Suprapubic skin (tissue), 4 donors: ENCODE measurements at places on chromosomes 5 and 9. TPM values are rescaled to one million over a fixed set of nuclear protein-coding genes. Genes with fewer than 3 reads are reported as not detected.

DNA sequence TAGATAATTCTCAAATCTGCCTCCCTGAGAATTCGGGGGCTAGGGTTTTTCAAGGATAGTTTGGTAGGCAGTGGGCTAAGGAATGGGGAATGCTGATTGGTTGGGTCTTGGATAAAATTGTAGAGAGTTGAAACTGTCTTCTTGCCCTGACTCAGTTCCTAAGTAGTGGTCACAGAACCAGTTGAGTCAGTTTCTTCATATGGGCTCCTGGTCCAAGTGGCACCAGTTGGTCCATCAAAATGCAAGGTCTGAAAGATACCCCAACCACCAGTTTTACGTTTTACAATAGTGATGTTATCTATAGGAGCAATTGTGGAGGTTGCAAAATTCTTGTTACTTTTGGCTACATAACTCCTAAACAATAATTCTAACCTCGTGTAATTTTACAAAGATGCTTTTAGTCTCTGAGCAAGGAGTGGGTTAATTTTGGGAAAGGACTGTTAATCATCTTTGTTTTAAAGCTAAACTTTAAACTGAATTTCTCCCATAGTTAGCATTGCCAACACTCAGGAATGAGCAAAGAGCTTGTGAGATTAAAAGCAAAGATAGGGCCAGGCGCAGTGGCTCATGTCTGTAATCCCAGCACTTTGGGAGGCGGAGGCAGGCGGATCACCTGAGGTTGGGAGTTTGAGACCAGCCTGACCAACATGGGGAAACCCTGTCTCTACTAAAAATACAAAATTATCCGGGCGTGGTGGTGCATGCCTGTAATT is 7.7 kb downstream of the CDK7 start:
- peaks cover 17% of the 10 kb centered on the region for H3K4me1 ChIP-seq
- H3K36me3 ChIP-seq, result peaks cover 9% of the 10 kb centered on the region
- no peak overlapping the region for H3K27ac ChIP-seq
- no peak overlapping the region for H3K4me3 ChIP-seq
- DNase-seq, result no peak
- no peaks in the 10 kb centered on the region for H3K27me3 ChIP-seq

ANKRD34B gene
- total RNA-seq, result not detected

TPD52L3 gene
- total RNA-seq, result not detected

HAPLN1 gene
- total RNA-seq, result 0.42 TPM

DNAH5 gene
- 0.15 TPM for total RNA-seq

- no peaks in the 10 kb centered on the region for H3K36me3 ChIP-seq
- H3K27me3 ChIP-seq, result peaks cover 8% of the 10 kb centered on the region
- H3K27ac ChIP-seq, result no peak overlapping the region
- H3K4me3 ChIP-seq, result no peak overlapping the region
Measured at GRCh38 chr5:135303582-135304173, 95.4 kb downstream of the MACROH2A1 start.

DNA sequence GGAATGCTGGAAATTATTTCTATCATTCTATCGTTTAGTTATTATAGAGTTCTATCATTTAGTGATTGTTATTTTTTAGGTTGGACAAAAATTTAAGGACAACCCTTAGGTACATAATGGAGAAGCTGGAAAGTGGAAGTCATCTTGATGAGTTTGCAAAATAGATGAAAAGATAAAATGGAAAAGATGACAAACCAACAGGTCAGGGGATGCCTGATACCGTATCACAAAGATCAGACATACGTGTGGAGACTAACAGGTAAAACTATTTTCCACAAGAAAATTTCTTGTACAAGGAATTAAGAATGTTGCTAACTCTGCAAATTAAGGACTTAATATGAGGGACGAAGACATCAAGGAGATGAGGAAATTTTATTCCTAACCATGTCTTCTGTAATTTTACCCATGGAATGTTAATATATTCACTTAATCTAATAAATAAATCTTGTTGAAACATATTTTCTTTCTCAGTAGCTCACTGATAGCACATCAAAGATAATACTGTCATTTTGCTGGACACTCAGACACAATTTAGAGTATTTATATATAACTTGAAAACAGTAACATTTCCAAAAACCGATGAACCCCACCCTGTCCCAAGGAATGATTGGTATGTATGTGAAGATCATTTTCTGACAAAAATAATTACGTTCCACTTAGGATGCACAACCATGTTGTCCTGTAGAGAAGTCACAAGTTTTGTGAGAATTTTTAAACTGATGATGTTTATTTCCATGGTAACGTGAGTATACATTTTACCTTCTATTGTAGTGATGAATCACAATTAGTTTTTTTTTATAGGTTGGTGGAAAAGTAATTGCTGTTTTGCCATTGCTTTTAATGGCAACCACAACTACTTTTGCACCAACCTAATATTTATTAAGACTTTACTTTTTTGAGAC is 2.6 kb downstream of the LURAP1L start:
- peaks cover 26% of the 10 kb centered on the region for H3K4me1 ChIP-seq
- DNase-seq, result no peak
- peak overlapping the region; percentile 69 for H3K4me3 ChIP-seq

SLC45A2 gene
- total RNA-seq, result 1.7 TPM

DNA sequence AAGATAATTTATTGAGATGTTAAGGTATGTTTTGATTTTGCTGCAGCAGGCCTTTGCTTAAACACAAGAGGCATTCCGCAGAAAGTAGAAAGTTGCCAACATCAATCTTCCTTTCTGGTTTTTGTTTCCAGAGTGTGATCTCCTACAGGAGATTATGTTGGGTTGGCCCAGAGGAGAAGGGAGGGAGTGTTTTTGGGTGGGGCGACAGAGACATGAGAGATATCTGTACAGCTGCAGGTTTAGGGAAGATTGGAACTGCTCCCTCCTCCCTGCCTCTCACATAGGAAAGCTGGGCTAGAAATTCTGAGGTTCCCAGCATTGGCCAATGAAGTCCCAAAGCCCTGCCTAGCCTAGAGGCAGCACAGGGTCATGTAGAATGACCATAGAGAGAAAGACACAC is 211.0 kb downstream of the CEMIP2 start:
- H3K27ac ChIP-seq, result no peak overlapping the region
- DNase-seq, result no peak
- H3K36me3 ChIP-seq, result no peaks in the 10 kb centered on the region
- no peaks in the 10 kb centered on the region for H3K27me3 ChIP-seq
- no peak overlapping the region for H3K4me3 ChIP-seq
- H3K4me1 ChIP-seq, result no peaks in the 10 kb centered on the region

DNA sequence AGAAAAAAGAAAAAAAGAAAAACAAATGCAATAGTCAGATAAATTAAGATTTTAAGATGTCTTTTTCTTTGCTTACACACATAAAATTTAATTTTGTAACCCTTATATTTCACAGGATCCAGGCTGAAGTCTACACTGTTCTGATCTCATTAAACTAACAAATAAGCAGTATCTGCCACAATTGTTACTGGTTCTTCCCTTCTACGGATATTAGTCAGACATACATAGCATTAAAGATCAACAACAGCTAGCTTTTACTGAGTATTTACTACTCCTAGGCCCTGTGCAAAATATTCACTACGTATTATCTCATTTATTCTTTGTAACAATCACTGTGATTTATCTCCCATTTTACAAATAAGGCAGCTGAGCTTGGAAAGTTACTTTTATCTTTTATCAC is 34.9 kb downstream of the GNAQ start:
- no peak overlapping the region for H3K4me3 ChIP-seq
- H3K4me1 ChIP-seq, result peaks cover 12% of the 10 kb centered on the region
- H3K27ac ChIP-seq, result no peak overlapping the region
- no peaks in the 10 kb centered on the region for H3K36me3 ChIP-seq
- no peak for DNase-seq

DNA sequence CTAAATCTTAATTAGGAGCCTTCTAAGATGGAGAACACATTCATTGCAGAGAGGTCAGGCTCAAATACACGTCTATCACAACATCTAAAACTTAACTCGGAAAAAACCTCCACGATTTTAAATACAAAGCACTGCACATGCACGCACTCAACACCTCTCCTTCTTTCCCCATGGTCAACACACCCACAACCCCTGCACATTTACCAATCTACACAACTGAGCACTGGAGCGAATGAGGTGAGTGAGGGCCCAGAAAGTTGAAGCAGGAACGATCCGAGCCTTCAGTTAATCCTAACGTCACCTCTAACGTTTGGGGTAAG is 278 bp upstream of the NIPSNAP3A start:
- no peak for DNase-seq
- H3K27me3 ChIP-seq, result no peaks in the 10 kb centered on the region
- H3K4me1 ChIP-seq, result peaks cover 18% of the 10 kb centered on the region
- peak overlapping the region; percentile 76 for H3K4me3 ChIP-seq

IFNB1 gene
- not detected for total RNA-seq
